Stimulated activated naive CD8-positive, alpha-beta T cell treated with anti-CD3 and anti-CD28 coated beads, Interleukin-15, Interleukin-2, amounts not matched to agents 100 U/mL and 50 U/mL, for 24 hours (primary cell): ENCODE measurements at places on chromosomes 12 and 14.

GRCh38 chr14:96160913-96161310 is 43.7 kb upstream of the BDKRB2 start:
- DNase-seq, result no peak

GRCh38 chr12:694734-695503 is 31.7 kb upstream of the NINJ2 start:
- DNase-seq, result no peak

DNA sequence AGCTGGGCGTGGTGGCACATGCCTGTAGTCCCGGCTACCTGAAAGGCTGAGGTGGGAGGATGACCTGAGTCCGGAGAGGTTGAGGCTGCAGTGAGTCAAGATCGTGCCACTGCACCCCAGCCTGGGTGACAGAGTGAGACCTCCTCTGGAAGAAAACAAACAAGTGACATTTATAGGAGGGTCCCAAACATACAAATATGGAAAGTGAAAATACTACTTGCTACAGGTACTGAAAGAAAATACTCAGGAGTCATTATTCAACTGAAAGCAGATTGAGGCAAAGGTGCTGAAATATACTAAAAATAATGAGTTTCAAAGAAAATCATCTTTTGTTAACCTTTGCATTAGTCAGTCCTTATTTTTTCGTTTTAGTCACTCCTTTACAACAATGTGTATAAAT is 53.5 kb downstream of the ETV6 start:
- DNase-seq, result peak; percentile 10

DNA sequence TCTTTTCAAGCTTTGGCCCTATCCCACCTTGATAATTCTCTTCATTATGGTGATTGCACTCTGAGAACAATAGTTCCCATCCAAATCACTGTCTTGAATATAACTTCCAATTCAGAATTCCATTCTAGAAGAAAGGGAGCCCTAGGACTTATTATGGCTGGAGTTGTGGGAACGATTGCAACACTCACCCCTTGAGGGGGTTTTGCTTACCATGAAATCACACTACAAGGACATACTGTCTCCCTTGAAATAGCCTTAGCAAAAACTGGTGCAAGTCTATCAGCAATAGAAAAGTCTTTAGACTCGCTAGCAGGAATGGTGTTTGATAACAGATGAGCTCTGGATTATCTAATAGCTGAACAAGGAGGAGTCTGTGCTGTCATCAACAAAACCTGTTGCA is 31.4 kb upstream of the OXA1L start:
- DNase-seq, result no peak

GRCh38 chr12:52956987-52957386 is 8.1 kb downstream of the KRT18 start:
- DNase-seq, result no peak

DNA sequence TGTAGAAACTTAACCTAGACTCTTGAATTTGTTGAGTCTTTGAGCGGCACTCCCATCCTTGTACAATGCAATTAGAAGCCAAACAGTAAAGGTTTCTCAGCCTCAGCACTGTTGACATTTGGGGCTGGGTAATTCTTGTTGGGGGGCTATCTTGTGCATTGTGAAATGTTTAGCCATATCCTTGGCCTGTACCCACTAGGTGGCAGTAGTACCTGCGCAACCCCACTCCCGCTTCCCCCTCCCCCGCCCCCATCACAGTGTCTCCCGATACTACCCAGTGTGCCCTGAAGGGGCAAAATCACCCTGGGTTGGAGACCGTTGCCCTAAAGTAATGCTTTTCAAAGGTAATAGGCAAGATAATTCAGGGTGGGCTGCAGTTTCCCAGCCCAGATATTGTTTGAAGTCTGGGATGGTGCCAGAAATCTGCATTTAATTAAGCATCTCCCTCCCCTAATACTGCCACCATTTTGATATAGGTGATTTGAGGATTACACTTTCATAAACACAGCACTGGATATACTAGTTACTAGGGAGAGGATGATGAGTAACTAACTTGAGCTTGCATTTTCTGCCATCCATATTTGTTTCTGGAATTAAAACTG is 1.8 kb downstream of the COX6A1 start:
- peak; percentile 81 for DNase-seq

- DNase-seq, result no peak
Measured at GRCh38 chr12:39127401-39127800, 222.0 kb upstream of the CPNE8 start.

GRCh38 chr14:51293912-51294389 is 53.9 kb downstream of the TMX1 start:
- DNase-seq, result no peak

DNA sequence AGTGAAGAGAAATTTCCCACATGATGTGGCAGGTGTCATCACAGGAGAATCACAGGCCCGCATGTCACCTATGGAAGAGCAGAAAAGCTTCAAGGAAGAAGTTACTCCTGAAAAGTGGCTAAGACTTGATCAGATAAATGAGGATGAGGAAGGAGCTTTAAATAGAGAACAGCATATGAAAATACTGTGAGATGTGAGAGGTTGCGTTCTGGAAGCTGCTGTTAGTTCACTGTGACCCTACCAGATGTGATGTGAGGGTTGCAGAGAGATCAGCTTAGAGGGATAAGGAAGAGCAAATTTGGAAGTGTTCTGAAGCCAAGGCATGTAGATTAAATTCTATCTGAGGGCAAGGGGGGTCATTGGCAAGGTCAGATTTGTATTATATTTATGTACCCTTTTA is 17.1 kb downstream of the ERP27 start:
- DNase-seq, result no peak

DNA sequence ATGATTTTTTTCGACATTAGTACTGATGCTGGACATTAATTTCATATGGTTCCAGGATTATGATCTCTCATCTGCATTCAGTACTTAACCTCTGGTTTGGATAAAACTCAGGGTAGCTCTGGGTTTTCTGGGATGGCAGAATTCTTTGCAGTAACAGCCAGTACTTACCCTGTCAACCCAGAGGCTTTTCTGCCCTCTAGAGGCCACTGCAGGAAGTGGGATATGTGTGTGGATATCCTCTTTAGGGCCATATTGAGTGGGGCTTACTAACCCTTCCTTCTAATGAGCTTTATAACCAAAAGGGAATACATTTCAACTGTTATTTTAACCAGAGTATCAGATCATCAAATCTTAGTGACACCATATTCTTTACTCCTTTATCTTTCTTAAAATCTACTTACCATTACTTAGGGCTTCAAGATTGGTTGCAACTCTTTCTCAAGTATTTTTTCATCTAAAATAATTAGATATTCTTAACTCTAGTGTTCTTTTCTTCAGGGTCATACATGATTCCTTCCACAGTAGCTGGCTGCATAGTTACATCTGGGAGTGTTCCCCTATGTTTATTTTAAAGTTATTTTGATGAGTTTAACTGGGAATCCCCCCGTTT is 488.0 kb upstream of the STXBP6 start:
- DNase-seq, result peak; percentile 20

DNA sequence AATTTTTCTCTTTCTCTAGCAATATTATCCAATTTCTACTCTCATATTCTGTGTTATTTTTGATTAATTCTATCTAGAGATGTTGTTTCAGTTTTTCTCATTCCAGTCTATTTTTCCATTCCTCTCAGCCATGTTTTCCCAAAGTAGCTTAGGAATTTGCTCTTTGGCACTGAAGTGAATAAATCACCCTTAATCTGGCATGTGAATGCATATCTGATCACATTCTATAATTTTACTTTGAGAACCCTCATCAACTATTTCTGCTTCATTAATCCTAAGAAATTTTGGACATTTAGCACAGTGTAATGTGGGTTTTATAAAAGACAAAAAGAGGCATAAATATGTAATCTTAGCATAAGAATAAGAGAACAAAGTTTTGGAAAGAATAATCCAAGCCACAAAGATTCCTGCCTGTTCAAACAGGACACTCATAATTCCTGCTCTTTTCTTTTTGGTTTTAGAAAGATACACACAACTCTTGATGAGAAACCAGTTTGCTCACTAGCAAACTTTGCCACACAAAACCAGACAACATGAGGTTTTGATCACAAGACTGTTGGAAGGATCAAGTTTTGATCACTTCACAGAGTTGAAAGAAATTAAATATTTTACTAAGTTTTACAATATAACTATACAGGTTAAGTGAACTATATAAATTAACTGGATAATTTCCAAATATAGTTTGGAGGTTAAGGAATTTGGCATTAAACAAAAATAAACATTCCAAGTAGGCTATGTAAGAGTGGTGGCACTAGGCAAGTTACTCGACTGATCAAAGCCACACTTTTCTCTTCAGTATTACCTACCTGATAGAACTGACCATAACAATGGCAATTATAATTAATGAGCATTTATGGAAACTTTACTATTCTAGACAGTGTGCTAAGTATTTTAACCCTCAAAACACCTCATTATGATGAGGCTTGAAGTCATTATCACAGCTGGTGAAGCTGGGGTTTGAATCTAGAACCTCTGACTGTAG is 226.6 kb upstream of the TMTC1 start:
- DNase-seq, result no peak
